ENCODE measurements at places on chromosomes 6 and 20.
A peak's percentile ranks its signal among the peaks of the same experiment; 100 is the strongest.

DNA sequence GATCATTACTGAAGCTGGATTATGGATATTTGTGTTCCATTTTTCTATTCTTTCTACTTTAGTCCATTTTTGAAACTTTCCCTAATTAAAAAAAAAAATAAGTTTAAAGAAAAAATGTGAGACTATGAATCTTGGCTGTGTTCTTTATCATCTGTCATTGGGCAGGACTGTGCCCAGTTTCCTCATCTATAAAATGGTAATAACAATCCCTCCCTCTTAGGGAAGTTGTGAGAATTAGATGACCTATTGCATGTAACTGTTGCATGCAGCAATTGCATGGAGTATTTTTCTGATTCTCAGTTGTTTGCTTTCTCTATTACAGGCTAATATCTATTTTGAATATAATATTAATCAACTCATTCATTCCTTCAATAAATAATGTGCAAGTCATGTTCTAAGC lies 108.2 kb upstream of the LOC128125822 start:
- DNase-seq, result no peak

GRCh38 chr6:137248702-137249101 lies 29.5 kb upstream of the IFNGR1 start:
- no peak for DNase-seq

GRCh38 chr20:62275219-62275618 lies 27.6 kb upstream of the ADRM1 start:
- no peak for DNase-seq

DNA sequence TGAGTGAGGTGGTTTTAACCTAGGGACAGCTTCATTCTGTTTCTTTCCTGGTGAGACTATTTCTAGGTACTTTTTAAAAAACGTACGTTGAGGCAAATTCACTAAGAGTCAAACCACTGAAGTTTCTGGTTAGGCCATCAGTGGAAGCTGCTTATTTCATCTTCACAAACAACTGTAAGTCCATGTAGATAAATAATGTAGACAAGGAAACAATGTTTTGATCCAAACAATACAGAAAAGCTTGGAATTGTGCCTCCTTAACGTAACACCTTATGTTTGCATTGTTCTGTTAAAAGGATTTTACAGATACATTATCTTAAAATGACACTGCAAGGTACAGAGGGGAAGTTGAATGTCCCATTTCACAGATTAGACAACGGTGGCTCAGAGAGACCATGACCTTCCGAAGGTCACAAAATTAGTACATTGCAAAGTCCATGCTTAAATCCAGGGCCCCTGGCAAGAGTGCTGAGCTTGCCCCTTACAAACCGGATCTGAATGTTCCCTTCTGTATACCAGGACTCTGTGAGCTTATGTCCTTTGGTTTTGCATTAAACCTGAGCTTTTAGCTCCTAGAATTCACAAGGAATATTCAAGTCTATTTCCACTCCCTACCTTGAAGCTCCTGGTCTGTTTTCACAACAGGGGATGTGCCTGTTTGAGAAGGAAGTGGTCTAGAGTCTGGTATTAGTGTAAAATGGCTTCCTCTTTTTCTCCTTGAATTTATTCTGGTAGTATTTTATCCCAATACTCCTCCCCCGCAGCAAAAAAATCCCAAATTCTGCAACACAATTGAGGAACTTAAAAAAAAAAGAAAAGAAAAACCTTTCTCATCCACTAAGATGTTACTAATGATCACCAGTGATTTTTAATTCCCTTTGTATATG lies 28.9 kb upstream of the ZNF217 start:
- DNase-seq, result no peak

- DNase-seq, result no peak
Measured at GRCh38 chr6:24394780-24395437, 7.8 kb upstream of the MRS2 start.

DNA sequence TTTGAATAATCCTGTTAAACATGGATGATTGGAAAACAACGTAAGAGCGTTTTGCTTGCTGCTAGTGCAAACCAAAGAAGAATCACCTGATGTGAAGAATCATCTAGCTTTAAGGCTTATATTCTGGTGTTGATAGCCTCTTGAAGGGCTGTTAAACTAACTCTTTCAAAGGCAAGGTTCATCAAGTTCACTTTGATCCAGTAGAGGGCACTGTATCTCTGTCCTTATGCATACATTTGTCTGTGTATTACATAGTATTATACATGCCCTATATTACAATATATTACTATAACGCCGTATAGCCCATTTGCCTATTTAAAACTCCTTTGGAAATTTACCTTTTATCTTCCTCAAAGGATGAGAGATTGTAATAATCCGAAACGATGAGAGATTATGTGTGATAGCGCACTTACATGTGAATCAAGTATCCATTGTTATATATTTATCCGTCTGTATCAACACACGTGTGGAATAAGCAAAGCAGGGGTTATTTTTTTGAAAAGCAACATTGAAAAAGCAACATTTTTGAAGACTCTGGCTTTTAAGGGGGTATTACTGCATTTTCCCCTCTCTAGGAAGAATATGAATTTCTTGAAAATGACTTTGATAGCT lies 50.8 kb upstream of the NRN1 start:
- no peak for DNase-seq

DNA sequence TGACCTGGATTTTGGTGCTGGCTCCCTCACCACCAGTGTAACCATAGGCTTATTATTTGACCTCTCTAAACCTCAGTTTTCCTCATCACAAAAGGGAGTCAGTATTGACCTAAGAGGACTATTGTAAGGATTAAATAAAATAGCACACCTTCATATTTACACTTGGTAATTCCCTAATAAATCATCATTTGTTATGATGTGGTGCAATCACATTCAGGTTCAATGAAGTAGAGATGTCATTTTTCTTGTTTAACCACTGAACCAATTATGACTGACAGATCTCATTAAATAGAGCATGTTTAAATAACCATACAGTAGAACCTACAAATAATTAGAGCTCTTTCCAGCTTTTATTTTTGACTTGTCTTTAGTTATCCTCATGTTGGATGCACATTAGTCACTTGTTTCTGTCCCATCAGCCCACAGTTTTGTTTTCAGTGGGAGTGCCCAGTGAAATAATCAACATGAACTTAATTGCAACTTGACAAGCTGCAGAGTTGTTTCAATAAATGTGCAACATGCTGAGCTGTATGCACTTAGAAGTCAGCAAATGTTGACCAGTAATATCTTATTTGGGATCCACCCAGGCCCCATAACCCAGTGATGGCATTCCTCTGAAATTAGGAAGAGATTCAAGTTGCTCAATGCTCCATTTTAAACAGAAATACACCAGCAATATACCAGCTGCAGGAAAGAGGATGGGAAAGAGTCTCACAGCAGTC lies 451.7 kb upstream of the MARCKS start:
- no peak for DNase-seq

DNA sequence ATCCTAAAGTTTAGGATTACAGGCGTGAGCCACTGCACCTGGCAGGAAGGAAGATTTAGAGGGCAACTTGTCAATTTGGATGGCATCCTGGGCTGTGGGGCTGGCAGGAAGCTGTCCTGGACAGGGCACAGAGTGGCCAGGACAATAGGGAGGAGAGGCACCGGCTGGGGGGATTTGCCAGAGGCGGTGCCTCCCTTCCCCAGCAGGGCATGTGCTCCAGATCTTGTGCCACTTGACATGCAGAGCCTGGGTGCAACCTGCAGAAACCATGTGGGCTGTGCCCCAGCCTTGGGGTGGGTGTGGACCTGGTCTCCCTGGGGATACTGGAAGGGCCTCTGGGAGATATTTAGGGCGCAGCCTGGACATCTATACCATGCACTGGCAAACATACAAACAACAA lies 58.6 kb upstream of the EEF1A1 start:
- DNase-seq, result no peak

- DNase-seq, result no peak
Measured at GRCh38 chr6:2266841-2267240, 21.4 kb upstream of the GMDS start.

DNA sequence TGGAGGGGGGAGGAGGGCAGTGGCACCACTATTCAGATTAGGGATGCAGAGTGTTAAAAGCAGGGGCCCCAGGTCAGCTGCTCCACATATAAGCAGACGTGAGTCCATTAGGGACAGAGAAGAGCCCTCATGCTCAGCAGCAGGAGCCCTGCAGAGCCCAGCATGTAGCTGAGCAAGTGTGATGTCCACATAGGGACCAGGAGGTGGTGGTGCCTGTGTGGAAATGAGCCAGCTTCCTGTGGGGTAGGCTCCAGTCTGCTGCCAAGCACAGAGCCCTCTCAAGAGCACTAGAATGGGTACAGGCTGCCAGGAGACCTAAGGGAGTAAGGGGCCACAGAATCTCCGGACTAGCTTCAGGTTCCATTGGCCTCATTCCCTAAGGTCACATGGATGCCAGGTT lies 57.9 kb upstream of the MLN start:
- no peak for DNase-seq

- no peak for DNase-seq
Measured at GRCh38 chr6:27700337-27700736, 211.9 kb downstream of the OR2B2 start.

GRCh38 chr6:72770959-72771358 lies 149.1 kb downstream of the KCNQ5 start:
- DNase-seq, result no peak

GRCh38 chr6:20364327-20364726 lies 37.4 kb upstream of the E2F3 start:
- no peak for DNase-seq

DNA sequence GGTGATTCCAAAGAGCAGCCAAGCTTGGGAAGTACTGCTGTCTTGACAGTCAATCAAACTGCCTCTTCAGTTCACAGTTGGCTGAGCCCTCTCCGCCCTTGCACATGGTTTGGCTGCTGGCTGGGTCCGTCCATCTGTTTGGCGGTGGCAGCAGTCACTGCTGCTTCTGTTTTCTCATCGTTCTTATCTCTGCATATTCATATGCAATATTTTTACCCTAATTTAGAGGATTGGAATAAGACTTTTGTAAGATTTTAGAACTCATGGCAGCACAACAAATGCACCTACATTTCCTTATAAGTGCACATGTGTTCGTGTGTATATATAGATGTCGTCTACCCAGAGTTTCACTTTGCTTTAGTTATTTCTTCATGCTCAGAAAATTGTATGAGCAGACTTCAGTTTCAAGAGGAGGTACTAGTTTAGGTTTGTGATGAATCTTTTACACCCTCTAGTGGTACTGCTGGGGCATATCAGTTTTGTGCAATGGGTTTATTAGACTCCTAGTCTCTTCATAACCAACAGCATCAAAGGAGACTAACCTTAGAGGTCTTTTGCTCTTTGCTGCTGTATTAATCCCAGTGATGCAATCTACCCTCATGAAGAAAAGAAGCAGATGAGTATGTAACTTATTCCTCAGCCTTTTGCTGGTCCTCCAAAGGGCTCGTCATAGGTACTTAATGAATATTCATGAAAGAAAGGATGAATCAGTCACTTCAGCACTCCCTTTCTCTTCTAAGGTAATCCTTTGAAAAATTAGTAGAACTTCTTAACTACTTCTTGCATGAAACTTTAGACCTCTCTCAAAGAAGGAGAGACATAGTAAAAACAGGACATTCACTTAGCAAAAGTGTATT lies 44.3 kb downstream of the KHDC1L start:
- DNase-seq, result peak; percentile 73

DNA sequence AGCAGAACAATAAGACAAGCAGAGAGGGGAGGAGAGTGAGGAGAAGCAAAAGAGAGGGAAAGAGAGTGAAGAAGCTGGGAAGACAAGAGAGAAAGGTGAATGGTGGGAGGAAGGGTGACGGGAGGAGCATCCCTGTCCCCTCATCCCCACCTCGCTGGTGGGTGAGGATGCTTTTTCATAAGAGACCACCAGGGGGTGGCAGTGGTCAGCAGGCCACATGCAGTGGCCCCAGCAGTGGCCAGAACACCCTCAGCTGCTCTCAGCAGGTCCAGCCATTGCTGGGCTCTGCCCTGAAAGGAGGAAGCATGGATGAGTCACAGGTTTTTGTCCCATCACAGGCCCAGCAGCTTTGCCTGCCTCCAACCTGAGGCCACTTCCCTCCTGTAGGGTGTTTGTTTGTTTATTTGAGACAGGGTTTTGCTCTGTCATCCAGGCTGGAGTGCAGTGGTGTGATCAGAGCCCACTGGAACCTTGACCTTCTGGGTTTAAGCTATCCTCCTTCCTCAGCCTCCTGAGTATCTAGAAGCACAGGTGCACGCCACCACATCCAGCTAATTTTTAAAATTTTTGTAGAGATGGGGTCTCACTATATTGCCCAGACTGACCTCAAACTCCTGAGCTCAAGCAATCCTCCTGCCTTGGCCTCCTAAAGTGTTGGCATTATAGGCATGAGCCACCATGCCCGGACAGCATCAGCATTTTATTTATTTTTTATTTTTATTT lies 24.0 kb downstream of the FGD2 start:
- no peak for DNase-seq

- no peak for DNase-seq
Measured at GRCh38 chr20:49675368-49676151, 38.1 kb downstream of the B4GALT5 start.

DNA sequence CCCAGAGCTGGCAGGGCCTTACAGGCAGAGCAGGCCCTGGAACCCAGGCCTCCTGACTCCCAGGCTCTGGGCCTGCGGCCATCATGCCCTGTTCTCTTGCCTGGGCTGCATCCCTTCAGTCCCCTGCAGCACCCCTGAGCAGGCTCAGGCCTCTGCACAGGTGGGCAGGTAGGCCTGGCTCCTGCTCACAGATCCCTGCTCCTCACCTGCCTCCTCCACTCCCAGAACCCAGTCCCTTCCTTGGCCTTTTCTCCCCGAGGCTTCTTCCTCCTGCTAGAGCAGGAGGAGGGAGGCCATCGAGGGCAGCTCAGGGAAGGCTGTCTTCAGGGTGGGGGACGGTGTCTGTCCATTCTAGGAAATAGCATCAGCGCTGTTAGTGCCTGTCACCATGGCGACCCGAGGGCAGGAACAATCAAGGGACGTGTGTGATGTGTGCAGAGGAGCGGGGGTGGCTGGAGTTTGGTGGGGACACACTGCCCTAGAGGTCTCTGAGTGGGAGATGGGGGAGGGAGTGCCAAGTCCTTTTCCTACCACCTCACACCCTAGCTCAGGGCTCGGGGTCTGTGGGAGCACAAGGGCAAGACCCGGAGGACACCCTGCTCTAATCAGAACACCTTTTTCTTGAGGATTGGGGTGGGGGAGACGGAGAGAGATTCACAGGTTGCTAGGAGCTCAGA lies 26.6 kb downstream of the GLP1R start:
- DNase-seq, result no peak

DNA sequence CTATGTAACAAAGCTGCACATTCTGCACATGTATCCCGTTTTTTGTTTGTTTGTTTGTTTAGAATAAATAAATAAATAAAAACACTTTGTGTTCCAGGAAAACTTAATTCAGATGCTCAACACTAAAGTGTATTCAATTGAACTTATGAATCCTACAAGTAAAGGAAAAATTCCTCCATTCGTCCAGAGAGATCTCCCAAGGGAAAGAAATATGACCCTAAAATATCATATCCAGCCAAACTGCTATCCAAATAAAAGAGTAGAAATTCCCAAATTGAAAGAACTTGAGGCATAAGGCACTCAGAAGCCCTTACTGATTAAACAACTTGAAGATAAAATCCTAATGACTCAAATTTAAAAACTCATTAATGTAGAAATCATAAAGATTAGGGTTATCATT lies 90.4 kb downstream of the MOXD1 start:
- no peak for DNase-seq

- DNase-seq, result no peak
Measured at GRCh38 chr20:54532573-54532972, 57.2 kb downstream of the DOK5 start.

All from NCI-H187 treated with DMSO at 0.1 percent for 48 hours (cell line).